ENCODE measurements at places on chromosomes 16 and 17. TPM values are rescaled to one million over a fixed set of nuclear protein-coding genes. Genes with fewer than 3 reads are reported as not detected.

DNA sequence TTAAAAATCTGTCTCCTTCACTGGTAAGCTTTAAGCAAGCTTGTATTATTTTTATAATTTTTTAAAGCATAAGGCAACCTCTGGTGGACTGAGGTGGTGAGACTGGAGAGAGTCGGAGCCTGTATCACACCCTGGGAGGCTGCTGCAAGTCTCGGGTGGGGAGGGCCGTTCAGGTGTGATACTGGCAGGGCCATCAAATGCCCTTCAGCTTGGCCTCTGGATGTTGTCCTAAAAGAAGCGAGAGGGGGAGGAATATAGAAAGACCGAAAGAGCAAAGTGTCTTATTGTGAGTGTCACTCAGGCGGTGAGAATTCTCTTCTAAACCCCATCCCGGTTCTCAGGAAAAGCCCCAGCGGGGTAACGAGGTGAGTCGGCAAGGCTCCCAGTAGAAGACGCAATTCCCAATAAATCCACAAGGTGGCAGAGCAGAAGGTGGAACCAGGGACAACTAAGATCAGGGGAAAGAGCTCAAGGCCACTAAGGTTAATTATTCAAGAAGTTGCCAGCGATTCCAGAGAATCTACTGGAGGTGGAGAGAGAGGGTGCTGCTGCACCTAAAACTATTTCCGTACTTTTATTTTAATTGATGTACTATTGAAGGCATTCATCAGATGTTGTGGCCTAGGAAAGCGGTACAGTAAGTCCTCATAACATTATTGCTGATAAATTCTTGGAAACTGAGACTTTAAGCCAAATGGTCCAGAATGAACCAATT is 14.1 kb downstream of the C17orf67 start:
- no peak for DNase-seq

KCNJ18 gene
- total RNA-seq, result not detected

- DNase-seq, result no peak
Measured at GRCh38 chr16:65510850-65511249, 389.0 kb upstream of the CDH11 start.

FGF11 gene
- total RNA-seq, result 1.5 TPM

GRCh38 chr16:23595246-23595950 is 718 bp downstream of the NDUFAB1 start:
- no peak for DNase-seq
